Osteoblast (primary cell): ENCODE measurements at places on chromosomes 2 and 18.

GRCh38 chr18:45171679-45172191, 443.5 kb upstream of the SLC14A2 start:
- peak overlapping the region; percentile 62 for H3K27ac ChIP-seq
- no peaks in the 10 kb centered on the region for H3K27me3 ChIP-seq
- DNase-seq, result no peak
- no peak overlapping the region for H3K4me3 ChIP-seq
- H3K4me1 ChIP-seq, result peaks cover 53% of the 10 kb centered on the region

GRCh38 chr2:236607471-236608187, 38.0 kb downstream of the ACKR3 start:
- no peaks in the 10 kb centered on the region for H3K4me1 ChIP-seq
- no peak overlapping the region for H3K27ac ChIP-seq
- peaks cover 9% of the 10 kb centered on the region for H3K27me3 ChIP-seq

DNA sequence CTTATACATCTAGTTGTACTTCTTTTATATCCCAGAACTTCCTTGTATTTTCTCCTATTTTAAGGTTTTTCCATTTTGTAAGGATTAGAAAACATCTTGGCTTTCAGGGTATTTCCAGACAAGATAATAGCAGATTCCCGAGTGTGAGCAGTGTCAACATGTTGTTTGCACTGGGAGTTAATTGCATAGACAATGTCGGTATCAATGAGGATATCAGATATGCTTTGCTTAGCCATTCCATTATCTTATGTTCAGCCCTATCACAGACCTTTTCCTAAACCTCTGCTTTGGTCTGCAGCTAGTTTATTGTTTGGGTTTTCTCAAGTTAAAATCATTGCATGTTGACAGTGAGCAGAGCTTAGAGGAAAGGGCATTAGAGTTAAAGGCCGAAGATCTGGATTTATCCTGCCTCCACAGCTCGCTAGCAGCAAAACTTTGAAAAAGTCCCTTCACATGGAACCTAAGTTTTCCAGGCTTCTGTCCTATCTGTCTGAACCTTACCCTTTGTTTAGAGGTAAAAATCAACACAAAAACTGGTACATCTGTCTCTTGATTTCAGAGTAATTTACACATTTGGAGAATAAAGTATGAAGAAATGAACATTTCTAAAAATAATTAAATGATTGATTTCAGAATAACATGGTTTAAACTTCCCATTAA, 355.4 kb downstream of the KIAA1328 start:
- no peaks in the 10 kb centered on the region for H3K4me1 ChIP-seq
- H3K27me3 ChIP-seq, result no peaks in the 10 kb centered on the region
- no peak for DNase-seq
- H3K27ac ChIP-seq, result no peak overlapping the region

DNA sequence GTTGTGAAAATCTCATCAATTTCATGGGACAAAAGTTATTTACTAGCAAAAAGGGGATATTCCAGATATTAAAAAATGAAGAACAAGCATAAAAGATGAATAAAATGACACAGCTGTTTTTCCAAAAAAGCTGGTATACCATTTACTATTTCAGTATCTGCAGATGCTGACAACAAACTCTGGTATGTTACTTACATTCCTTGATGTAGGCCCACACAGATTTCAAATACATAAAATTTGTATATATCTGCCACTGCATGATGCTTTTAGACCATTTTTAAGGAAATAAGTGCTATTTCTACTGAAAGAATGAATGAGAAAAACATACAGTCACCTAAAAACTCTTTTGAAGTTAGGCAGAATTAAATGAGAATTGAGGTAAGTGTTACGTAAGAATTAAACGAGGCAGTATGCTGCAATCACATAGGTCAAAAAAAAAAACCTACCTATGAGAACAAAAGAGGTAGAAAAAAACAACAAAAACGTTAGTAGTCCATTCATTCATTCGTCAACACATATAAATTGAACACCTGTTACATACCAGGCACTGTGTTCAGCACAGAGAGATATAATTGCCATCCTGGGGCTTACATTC, 32.5 kb downstream of the ARL5A start:
- DNase-seq, result peak; percentile 77
- H3K27me3 ChIP-seq, result no peaks in the 10 kb centered on the region
- H3K27ac ChIP-seq, result no peak overlapping the region
- H3K36me3 ChIP-seq, result peaks cover 4% of the 10 kb centered on the region
- H3K4me1 ChIP-seq, result peaks cover 4% of the 10 kb centered on the region

DNA sequence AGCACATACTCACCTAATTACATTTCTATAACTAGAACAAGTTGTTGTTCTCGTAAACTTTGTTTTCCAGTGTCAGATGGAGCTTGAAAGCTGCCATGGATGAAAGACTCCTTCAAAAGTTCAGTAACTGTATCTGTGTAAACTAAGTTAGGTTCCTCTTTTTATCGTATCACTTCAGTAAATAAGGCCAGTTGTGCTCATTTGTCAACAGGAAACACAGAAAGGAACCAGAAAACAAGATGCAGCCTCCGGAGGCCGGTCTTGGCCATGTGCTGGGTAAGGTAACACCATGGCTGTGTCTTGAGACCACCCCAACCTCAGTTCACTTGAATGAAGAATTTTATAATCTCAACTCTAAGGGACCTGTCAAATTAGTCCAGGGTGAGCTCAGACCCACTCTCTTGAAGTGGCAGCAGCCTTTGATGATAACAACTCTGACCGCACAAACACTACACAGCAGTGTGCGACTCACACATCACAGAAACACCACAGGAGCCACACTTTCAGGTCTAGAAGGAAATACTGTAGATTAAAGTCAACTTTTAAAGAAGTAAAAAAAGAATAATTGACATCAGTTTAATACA, 213.8 kb downstream of the AFF3 start:
- DNase-seq, result no peak
- H3K4me3 ChIP-seq, result no peak overlapping the region
- peaks cover 5% of the 10 kb centered on the region for H3K27me3 ChIP-seq
- H3K27ac ChIP-seq, result no peak overlapping the region

DNA sequence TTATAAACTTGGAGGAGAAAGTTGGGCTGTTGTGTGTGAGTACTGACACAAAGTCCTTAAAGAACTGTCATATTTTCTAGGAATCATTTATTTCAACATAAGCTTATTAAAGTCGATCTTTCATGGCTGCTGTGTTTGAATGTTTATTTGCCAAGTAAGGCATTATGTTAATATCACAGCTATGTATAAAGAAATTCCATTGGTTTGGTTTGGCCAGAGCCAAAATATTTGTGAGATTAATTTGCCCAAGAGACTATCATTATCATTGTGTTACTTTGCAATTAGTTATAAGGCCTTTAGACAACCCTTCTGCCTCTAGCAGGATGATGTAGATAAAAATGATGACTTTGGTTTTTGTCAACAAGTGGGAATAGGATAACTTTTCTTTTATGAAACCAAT, 240.6 kb upstream of the NT5C1B start:
- H3K4me3 ChIP-seq, result no peak overlapping the region
- DNase-seq, result no peak
- H3K27me3 ChIP-seq, result no peaks in the 10 kb centered on the region
- no peaks in the 10 kb centered on the region for H3K36me3 ChIP-seq
- H3K4me1 ChIP-seq, result peaks cover 55% of the 10 kb centered on the region

- no peaks in the 10 kb centered on the region for H3K27me3 ChIP-seq
- H3K27ac ChIP-seq, result peak overlapping the region; percentile 23
- H3K4me3 ChIP-seq, result peak overlapping the region; percentile 59
- H3K4me1 ChIP-seq, result peaks cover 8% of the 10 kb centered on the region
- peak; percentile 72 for DNase-seq
Measured at GRCh38 chr2:11368059-11368572, 23.7 kb upstream of the ROCK2 start.

- no peak overlapping the region for H3K4me3 ChIP-seq
- H3K4me1 ChIP-seq, result no peaks in the 10 kb centered on the region
- no peaks in the 10 kb centered on the region for H3K27me3 ChIP-seq
- no peak for DNase-seq
- H3K27ac ChIP-seq, result no peak overlapping the region
Measured at GRCh38 chr2:80002568-80003157, 301.9 kb downstream of the LRRTM1 start.

DNA sequence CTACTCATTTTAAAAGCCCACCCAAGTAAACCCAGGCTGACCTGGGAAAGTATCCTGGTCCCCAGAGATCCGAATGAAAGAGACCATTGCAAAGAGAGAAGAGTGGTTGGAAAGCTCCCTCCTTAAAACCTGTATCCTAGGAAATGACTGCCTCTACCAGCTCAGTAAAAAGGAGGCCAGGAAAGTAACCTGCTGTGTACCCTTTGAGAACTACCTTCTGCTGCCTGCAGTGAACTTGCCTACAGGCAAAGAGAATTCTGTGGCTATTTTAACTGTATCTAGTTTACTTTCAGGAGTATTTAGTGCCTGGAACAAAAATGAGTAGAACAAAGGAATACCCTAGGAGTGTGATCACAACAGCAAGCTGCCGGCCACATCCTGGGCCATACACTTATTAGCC, 641.7 kb upstream of the NRXN1 start:
- H3K27ac ChIP-seq, result no peak overlapping the region
- H3K4me3 ChIP-seq, result no peak overlapping the region
- H3K36me3 ChIP-seq, result no peaks in the 10 kb centered on the region
- no peak for DNase-seq
- no peaks in the 10 kb centered on the region for H3K4me1 ChIP-seq

- H3K4me1 ChIP-seq, result peaks cover 35% of the 10 kb centered on the region
- no peak overlapping the region for H3K27ac ChIP-seq
- peak; percentile 34 for DNase-seq
- no peak overlapping the region for H3K4me3 ChIP-seq
Measured at GRCh38 chr18:22689712-22690111, 243.4 kb upstream of the RBBP8 start.

DNA sequence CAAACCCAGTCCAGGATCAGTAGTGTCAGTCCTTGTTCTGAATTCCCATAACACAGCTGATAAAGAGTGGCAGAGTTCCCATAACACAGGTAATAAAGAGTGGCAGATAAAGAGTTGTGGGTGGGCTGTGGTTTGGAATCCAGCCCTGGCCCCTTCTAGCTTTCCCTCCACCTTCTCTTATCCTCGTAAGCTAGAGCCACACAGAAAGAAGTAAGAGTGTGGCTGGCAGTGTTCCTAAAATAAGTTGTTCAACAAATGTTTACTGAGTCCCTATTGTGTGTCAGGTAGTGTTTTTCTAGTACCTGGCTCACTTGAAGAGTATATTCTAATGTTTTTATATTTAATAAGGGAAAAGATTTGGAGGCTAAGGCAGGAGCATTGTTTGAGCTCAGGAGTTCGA, 65.0 kb upstream of the BCL2L11 start:
- peaks cover 39% of the 10 kb centered on the region for H3K27me3 ChIP-seq
- H3K4me1 ChIP-seq, result no peaks in the 10 kb centered on the region
- H3K4me3 ChIP-seq, result no peak overlapping the region
- H3K36me3 ChIP-seq, result no peaks in the 10 kb centered on the region
- H3K27ac ChIP-seq, result no peak overlapping the region
- DNase-seq, result no peak

- H3K36me3 ChIP-seq, result no peaks in the 10 kb centered on the region
- H3K4me3 ChIP-seq, result no peak overlapping the region
- peaks cover 56% of the 10 kb centered on the region for H3K27me3 ChIP-seq
- peak; percentile 49 for DNase-seq
Measured at GRCh38 chr2:199465390-199465789, 7.7 kb upstream of the SATB2 start.

- no peaks in the 10 kb centered on the region for H3K27me3 ChIP-seq
- no peaks in the 10 kb centered on the region for H3K36me3 ChIP-seq
- H3K27ac ChIP-seq, result no peak overlapping the region
- DNase-seq, result no peak
- no peaks in the 10 kb centered on the region for H3K4me1 ChIP-seq
Measured at GRCh38 chr2:29202819-29203495, 87.7 kb downstream of the CLIP4 start.

GRCh38 chr2:150971910-150972309, 289.8 kb downstream of the RBM43 start:
- no peaks in the 10 kb centered on the region for H3K4me1 ChIP-seq
- H3K4me3 ChIP-seq, result no peak overlapping the region
- no peaks in the 10 kb centered on the region for H3K27me3 ChIP-seq
- no peak for DNase-seq

GRCh38 chr2:48235076-48235475, 294.9 kb upstream of the STON1 start:
- no peak for DNase-seq
- H3K27ac ChIP-seq, result no peak overlapping the region
- H3K27me3 ChIP-seq, result no peaks in the 10 kb centered on the region
- H3K4me3 ChIP-seq, result no peak overlapping the region
- no peaks in the 10 kb centered on the region for H3K36me3 ChIP-seq
- H3K4me1 ChIP-seq, result no peaks in the 10 kb centered on the region

GRCh38 chr2:205660521-205661124, 21.7 kb upstream of the NRP2 start:
- peak; percentile 83 for DNase-seq
- peak overlapping the region; percentile 85 for H3K27ac ChIP-seq
- H3K36me3 ChIP-seq, result no peaks in the 10 kb centered on the region

GRCh38 chr2:241223211-241224017, 34.9 kb downstream of the ANO7 start:
- H3K27ac ChIP-seq, result no peak overlapping the region
- no peaks in the 10 kb centered on the region for H3K27me3 ChIP-seq
- peaks cover 31% of the 10 kb centered on the region for H3K36me3 ChIP-seq
- DNase-seq, result peak; percentile 91
- peaks cover 15% of the 10 kb centered on the region for H3K4me1 ChIP-seq

- H3K27me3 ChIP-seq, result peaks cover 34% of the 10 kb centered on the region
- H3K4me3 ChIP-seq, result no peak overlapping the region
- H3K4me1 ChIP-seq, result peaks cover 18% of the 10 kb centered on the region
- H3K27ac ChIP-seq, result no peak overlapping the region
Measured at GRCh38 chr2:72932045-72932740, 14.9 kb downstream of the EMX1 start.

- H3K36me3 ChIP-seq, result no peaks in the 10 kb centered on the region
- H3K27ac ChIP-seq, result no peak overlapping the region
- H3K27me3 ChIP-seq, result no peaks in the 10 kb centered on the region
- peaks cover 10% of the 10 kb centered on the region for H3K4me1 ChIP-seq
Measured at GRCh38 chr18:61666876-61667590, 225.8 kb downstream of the RNF152 start.

GRCh38 chr2:43023791-43024514, 202.5 kb downstream of the ZFP36L2 start:
- peak; percentile 3 for DNase-seq
- no peak overlapping the region for H3K4me3 ChIP-seq
- H3K36me3 ChIP-seq, result no peaks in the 10 kb centered on the region
- peaks cover 6% of the 10 kb centered on the region for H3K4me1 ChIP-seq

DNA sequence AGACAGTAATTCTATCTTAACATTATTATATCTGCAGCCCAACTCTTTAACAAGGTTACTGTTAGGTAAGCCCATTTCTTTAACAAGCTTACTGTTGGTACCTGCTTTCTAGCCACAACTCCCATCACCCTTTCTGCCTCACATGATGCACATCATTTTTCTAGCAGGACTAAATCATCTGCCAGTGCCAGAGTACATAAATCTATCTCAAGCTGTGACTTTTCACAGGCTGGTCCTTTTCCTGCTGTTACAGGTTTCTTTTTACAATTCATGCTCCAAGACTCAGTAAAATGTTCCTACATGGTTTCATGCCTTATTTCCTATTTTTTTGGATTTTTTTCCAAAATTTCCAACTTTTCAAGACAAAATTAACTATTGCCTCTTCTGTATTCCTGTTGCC, 30.4 kb upstream of the ZC3H15 start:
- H3K27me3 ChIP-seq, result no peaks in the 10 kb centered on the region
- no peaks in the 10 kb centered on the region for H3K36me3 ChIP-seq
- peaks cover 16% of the 10 kb centered on the region for H3K4me1 ChIP-seq
- H3K4me3 ChIP-seq, result no peak overlapping the region
- no peak overlapping the region for H3K27ac ChIP-seq

- H3K36me3 ChIP-seq, result no peaks in the 10 kb centered on the region
- no peak overlapping the region for H3K4me3 ChIP-seq
- H3K27ac ChIP-seq, result no peak overlapping the region
- H3K4me1 ChIP-seq, result no peaks in the 10 kb centered on the region
- peak; percentile 87 for DNase-seq
Measured at GRCh38 chr18:49768051-49768391, 45.3 kb downstream of the ACAA2 start.
